Liver (tissue), 10 donors: ENCODE measurements at places on chromosomes 5 and 9.

- DNase-seq: no peak
Measured at GRCh38 chr5:156218367-156219158, 108.4 kb upstream of the SGCD start.

GRCh38 chr9:33659921-33660320, 135.4 kb upstream of the PRSS3 start:
- DNase-seq: no peak

- no peak for DNase-seq
Measured at GRCh38 chr5:67115246-67115645, 81.4 kb downstream of the CD180 start.

GRCh38 chr5:36199620-36200019, 42.1 kb downstream of the NADK2 start:
- no peak for DNase-seq

GRCh38 chr9:124774129-124774978, 2.6 kb upstream of the OLFML2A start:
- peak; percentile 87 for DNase-seq

DNA sequence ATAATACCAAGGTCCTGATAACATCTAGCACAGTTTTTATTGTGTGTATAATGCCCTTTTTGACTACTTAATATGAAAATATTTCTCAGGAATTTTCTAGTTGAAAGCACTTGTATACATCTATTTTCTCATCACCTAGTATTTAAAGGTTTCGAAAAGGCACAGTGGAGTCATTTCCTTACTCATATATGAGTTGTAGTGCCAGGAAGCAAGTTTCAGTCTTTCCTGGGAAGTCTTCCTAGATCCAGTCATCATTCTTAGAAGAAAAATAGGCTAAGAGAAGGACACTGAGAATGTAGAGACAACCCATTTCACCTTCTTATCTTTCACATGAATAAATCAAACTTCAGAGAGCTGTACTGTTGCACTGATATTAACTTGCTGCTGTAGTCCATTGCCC, 70.2 kb downstream of the SLC25A46 start:
- DNase-seq: no peak

DNA sequence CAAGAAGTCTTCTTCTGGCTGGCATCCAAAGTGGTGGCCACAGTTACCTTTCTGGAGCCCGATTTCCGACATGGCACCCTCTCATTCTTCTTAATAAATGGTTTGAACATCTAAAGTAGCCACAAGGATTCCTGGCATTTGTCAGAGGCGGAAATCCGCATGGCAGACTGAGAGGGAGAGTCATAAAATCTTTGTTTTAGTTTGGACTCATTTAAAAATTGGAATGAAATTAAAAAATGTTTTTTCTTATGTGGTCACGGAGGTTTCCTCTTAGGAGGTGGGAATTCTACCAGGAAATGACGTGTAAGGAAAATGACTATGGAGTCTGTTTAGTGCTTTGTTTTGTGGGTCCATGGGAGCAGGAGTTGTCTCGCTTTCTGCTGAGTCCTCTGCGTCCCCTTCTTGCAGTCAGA, 133.0 kb upstream of the PTCH1 start:
- DNase-seq: no peak

DNA sequence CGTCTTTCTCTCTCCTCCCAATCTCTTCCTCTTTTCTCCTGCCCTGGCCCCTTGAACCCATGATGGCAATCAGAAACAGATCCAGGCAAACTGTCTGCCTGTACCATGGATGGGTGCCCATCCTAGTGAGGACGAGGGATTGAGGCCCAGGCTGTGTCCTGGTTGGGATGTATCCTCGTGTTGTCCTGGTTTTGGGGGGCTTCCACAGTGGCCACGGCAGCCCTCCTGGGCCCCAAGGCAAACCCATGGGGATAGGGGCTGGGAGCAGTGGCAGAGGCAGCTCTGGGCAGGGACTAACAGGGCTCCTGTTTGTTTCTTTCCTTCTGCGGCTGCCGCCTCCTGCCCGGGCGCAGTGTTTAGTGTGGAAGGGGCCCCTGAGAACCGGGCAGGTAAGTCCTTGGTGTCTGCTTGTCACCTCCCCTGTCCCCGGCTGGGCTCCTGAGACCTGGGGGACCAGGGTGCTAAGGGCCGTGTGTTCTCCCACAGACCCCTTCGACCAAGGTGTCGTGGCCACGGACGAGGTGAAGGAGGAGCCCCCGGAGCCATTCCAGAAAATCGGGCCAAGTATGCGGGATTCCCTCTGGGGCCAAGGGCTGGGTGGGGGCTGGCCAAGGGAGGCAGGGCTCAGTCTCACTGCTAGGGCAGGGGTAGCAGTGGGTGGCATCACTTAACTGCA, 70.0 kb downstream of the AMBP start:
- DNase-seq: peak; percentile 27

- DNase-seq: no peak
Measured at GRCh38 chr9:128781187-128782070, 5.6 kb upstream of the TBC1D13 start.

GRCh38 chr5:128538250-128539037, 399 bp upstream of the FBN2 start:
- no peak for DNase-seq

GRCh38 chr5:139692679-139693308, 44.6 kb downstream of the CXXC5 start:
- DNase-seq: no peak

GRCh38 chr5:138955671-138956295, 80.6 kb upstream of the LRRTM2 start:
- DNase-seq: no peak

DNA sequence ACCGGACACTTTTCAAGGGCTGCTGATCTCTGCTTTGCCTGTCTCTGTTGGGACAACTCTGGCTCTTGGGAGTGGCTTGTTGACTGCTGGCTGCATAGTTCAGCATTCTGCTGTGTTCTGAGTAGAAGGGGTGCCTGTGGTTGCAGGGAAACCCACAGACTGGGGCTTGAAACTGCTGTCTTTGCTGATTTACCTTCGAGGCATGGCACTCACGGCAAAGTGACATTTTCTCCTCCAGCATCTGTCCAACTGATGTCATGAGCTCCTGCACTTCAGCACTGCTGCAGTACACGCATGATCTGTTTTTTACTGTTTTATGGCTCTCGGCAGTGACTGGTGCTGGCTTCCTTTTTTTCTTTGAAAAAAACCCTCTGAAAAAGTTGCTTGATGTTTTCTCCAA, 69.2 kb downstream of the SPATA31D1 start:
- DNase-seq: no peak

DNA sequence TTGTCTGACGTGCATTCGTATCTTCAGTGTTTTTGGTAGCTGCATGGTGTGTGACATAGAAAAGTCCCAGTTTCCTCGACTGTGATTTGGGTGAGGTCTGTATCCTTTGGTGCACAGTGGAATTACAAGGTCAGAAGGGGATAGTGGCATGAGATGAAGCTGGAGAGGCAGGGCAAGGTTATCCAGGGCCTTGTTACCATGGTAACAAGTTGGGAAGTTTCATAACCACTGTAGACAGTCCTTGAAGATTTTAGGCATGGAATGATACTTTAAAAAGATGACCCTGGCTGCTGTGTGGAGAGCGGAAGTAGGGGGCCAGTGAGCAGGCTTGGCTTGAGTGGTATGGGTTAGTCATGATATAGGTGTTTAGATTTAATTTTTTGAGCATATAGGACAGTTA, 11.9 kb downstream of the EHMT1 start:
- no peak for DNase-seq

- DNase-seq: no peak
Measured at GRCh38 chr9:20526500-20527319, 95.6 kb downstream of the MLLT3 start.

DNA sequence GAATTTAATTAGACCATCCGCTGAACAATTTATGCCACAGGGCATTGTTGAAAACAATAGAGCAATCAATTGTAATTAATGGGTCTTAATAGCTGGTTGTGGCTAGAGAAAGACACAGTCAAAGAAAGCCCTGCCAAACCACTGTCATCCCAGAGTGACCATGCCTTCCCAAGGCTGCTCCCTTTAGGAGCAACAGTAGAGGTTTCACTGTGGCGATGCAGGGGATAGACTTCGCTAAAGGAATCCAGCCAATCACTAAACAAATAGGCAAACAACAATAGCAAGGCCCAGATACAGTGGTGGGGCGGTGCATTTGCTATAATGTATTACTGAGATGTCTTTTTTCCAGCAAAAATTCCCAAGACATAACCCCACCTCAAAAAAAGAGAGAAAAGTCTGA, 87.8 kb upstream of the SLC27A6 start:
- DNase-seq: no peak

DNA sequence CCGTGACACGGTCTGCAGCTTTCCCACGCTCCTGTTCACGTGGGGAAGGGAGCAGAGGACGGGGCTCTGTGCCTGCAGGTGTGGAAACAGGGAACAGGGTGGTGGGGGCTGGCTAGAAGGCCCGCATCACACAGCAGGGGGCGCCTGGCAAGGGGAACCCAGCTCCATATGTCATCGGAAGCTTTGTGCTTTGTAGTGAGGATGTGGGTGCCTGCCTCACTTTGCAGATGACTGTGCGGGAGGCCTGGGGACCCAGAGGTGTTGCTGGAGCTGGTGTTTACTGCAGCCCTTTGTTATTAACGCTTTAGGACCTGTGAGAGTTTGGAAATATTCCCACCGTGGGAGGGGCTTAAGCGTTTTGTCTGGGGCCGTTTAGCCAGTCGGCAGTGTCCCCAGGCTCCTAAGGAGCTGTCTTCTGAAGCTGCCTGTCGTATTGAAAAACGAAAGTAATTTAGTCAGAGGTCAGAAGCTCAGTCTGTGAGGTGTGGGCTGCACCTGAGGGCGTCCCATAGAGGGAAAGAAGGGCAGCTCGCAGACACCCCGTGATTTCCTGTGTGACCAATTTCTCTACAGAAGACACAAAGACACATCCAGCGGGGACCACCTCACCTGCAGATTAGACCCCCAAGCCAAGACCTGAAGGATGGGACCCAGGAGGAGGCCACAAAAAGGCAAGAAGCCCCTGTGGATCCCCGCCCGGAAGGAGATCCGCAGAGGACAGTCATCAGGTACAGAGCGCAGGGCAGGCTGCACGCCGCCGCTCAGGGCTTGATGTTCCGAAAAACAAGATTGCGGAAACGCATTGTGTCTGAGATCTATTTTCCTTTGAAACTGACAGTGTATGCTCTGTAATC, 9.1 kb downstream of the MAN1B1 start:
- DNase-seq: no peak

GRCh38 chr5:151014680-151015343, 5.6 kb upstream of the GPX3 start:
- no peak for DNase-seq

DNA sequence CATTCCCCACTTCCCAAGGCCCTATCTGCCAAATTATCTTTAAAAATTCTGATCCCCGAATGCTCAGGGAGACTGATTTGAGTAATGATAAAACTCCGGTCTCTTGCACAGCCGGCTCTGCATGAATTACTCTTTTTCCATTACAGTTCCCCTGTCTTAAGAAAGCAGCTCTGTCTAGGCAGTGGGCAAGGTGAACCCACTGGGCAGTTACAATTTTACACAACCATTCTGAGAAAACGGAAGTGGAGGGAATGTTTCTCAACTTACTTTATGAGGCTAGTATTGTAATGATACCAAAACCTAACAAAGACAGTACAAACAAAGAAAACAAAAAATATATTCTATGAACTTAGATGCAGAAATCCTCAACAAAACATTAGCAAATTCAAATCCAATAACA, 100.0 kb downstream of the MCTP1 start:
- no peak for DNase-seq

DNA sequence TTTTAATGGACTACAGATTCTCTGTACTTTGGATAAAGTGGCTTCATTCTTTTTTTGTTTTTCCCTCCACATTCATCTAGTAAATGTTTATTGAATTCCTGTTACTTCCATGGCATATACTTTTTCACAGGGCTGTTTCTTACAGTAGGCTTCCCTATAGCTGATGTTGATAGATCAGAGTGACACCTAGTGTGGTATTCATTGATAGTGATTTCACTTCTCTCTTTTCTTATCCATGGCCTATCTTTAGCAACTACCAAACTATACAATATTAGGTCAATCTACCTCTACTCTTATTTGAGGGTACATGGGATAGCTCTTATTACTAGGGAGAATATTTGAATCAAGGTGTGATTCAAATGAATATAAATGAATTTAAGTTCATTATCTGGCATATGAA, 35.8 kb downstream of the FSD1L start:
- DNase-seq: no peak

DNA sequence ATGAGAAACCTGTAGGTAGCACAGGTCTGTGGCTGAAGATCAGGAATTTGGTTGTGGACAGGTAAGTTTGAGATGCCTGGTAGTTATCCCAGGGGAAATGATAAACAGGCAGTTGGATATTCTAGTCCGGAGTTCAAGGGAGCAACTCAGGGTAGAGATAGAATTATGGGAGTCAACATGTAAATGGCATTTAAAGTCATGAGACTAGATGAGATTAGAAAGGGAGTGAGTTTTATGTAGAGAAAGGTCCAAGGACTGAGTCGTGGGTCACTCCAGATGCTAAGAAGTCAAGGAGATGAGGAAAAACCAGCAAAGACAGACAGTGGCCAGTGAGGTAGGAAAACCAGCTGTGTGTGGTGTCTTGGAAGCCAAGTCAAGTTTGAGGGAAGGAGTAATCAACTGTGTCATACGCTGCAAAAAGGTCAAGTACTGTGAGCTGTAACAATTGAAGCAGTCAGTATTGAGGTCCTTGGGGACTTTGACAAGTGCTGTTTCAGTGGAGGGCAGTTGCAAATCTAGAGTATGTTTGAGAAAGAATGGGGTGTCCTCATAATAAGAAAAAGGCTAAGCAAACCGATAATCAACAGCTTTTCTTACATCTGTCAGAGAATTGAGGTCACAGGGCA, 18.2 kb downstream of the GNPDA1 start:
- DNase-seq: no peak

DNA sequence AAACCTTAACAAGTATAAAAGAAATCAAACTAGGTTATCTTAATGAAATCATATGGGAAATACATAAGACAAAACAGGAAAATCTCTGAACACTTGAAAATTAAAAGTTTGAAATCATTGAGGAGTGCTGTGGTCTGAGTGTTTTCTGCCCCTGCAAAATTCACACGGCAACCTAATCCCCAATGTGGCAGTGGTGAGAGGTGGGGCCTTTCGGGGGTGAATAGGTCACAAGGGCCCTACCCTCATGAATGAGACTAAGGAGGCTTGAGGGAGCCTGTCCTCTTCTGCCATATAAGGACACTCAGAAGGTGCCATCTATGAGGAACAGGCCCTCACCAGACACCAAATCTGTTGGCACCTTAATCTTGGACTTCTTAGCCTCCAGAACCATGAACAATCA, 10.7 kb downstream of the CAMSAP1 start:
- no peak for DNase-seq

GRCh38 chr5:98308231-98308630, 465.2 kb upstream of the RGMB start:
- DNase-seq: no peak
